ENCODE measurements at places on chromosomes 7 and 10.

- DNase-seq = no peak
These were observed 628.7 kb upstream of the AUTS2 start for GRCh38 chr7:68969571-68969970.

- no peak for DNase-seq
These were observed 305.5 kb downstream of the DNAJB9 start for GRCh38 chr7:108875139-108875538.

GRCh38 chr10:131786756-131787605 lies 113.8 kb upstream of the PPP2R2D start:
- peak; percentile 7 for DNase-seq

DNA sequence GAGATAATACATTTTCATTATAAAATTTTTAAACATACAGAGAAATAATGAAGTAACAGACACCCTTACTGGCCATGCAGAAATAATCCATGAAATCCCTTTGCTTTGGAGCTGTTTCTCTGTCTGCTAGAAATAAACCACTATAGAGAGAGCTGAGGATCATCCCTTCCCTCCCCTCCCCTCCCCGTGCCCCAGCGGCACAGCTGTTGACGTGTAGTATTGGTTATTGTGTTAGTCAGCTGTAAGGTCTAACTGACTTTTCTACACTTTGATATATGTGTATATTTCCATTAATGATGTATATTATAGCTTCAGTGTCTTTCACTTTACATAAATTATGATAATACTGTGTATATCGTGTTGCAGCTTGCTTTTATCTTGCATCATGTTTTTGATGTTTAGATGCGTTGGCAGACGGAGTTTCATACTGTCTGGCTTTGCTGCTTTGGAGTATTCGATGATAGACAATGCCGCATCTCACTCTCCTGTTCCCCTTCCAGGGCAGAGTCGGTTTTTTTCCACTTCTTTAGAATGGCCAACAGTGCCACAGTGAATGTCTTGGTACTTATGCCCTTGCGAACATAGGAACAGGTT lies 27.4 kb upstream of the GRID1 start:
- no peak for DNase-seq

DNA sequence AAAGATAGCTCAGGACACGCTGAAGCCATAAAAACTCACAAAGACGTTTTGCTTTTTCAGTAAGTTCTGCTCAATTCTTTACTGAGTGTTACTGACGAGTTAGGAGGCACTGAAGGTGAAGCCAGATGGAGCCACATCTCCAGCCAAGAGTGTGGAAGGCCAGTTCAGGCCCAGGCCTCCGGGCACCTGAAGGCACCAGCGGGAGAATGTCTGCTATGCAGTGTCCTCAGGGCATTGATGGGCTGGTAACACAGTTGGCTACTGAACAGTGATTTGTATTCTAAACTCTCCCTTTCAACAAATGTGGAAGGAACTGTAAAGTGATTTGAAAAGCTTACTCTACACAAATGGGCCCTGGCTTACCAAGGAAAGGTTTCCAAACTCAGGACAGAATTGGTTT lies 64.8 kb upstream of the SVIL start:
- DNase-seq = no peak

DNA sequence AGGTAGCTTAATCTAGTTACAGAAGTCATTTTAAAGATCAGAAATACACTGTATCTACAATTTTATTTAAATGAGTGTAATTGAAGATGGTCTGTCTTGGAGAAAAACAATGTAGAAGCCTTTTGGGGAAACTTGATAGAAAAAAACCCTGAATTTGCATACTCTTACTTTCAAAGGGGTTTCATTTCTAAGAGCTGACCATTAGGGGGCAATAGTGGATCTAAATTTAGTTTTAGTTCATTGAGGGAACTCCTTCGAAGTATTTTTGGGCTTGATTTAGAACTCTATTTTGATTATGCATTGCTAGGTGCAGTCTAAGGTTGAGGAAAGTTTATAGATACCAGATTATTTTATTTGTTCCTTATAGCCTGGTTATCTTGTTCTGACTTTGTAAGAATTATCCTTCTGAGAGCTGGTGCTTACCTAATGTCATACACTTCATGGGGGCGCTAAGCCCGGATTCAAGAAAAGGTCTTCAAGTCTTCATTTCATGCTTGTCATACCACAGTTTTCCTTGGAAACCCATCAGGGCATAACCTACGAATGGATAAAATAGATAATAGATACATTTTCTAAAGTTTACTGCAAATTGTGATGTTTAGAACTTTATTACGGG lies 69.1 kb upstream of the MXI1 start:
- peak; percentile 62 for DNase-seq

GRCh38 chr10:5862360-5862961 lies 27.2 kb downstream of the ANKRD16 start:
- no peak for DNase-seq

DNA sequence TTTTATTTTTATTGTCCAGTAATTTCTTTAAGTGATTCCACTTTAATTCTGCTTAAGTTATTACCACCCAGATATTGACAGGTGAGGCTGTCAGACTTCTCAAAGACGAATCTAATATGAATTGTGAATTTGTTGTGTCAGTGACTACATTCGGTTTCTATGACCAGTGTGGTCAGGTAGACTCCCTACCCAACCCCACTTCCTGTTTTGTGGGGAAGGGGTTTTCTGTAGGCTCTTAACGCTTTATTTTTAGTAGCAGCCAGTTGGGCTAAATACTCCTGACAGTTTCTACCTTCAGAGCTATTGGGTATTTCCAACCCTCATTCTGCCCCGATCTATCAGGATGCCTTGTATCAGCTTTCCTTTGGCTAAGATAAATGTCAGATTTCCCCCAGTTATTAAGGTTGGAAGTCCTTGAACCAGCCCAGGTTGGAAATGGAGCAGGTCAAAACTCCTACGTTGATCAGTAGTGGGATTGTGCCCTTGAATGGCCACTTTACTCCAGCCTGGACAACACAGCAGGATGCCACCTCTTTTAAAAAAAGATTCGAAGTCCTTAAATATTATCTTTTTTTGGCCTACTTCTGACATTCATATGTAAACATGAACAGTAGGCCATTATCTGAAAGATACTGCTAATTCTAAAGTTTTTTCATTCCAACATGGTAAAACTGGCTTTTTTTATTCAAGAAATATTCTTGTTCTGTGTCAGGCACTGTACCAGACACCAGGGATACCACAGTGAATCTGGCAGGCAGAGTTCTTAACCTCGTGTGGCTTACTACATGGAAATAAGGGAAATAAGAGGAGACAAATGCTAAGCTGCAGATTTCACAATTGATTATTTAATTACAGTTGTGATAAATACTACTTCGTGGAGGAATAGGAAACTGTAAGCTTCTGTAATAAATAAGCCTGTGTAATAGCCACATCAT lies 133.3 kb upstream of the SAMD8 start:
- no peak for DNase-seq

GRCh38 chr7:73992101-73992562 lies 35.8 kb upstream of the ELN start:
- no peak for DNase-seq

GRCh38 chr7:159071260-159071659 lies 73.4 kb downstream of the VIPR2 start:
- no peak for DNase-seq

DNA sequence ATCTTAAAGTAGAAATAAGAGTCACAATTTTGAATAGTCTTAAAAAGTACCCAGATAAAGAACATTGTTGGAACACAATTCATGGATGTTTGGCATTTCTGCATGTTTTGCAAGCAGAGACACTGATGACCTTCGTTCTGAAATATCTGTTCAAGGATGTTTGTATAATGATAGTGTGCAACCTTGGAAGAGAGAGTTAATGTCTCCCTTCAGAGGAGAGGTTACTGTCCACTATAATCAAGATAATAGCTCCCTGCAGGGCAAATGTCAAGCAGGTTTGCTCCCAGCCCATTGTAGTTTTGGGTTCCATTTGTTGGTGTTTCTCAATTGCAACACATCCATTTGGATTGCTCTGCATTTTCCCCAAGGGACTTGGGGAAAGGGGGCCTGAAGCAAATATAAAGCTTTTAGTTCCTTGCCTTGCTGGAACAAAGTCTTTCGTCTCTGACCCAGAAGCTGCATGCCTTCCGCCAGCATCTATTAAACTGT lies 45.2 kb downstream of the COL1A2 start:
- DNase-seq = no peak

DNA sequence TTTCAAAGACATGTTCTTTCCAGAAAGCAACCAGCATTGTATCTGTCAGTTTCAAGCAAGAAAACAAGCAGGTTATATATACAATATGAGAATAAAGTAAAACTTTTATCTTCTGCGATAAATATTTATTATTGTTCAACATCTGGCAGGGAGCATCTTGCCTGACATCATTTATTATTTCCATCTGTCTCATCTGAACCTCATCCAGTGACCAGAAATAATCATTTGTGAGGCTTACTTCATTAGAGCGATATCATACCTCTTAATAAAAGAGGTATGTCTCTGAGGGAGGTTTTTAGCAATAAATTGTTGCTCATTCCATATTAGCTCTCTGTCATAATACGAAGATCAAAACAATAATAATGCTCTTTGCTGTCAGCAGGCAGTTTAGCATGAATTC lies 226.1 kb downstream of the CDC14C start:
- peak; percentile 16 for DNase-seq

GRCh38 chr10:22049635-22050034 lies 46.1 kb upstream of the DNAJC1 start:
- no peak for DNase-seq

GRCh38 chr10:124722798-124723783 lies 21.1 kb downstream of the FAM53B start:
- DNase-seq = no peak

DNA sequence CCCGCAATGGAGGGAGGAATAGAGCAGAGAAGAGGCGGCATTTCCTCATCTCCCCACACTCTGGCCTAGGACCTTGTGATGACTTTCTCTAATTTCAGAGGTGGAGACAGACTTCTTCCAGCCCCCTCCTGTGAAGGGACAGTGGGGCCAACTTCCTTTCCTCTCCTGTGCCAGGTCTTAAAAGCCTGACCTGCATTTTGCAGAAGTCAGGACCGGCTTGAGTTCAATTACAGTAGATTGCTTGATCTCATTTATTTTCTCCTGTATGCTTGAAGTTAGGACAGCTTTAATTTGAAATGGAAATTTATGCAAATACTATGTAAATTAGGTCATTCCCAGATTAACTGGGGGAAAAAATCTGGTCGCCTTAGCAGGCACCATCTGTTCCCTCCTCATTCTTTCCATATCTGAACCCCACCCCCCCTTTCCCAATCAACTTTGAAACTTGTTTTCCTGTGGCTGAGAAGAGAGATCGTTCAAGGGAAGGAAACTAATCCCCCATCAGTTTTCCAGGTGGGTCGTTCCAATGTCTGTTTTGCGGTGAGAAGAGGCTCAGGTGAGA lies 57.1 kb downstream of the SYPL1 start:
- DNase-seq = peak; percentile 71

- DNase-seq = no peak
These were observed 69.8 kb upstream of the GSDME start for GRCh38 chr7:24827027-24827426.

DNA sequence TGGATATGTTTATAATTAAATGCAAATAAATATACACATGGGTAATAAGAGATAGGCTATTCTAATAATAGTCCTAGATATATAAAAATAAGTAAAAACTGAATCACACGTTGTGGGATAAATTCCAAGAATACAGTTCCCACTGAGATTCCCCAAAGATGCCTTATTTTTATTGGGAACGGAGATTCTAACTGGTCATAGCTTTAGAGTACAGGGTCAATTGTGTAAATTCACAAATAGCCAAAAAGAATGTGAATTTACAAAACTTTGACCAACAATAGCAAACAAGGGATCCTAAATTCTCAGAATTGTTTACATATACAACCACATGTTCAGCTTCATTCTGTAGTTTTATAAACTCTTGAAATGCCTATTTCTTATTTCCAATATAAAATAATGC lies 65.0 kb downstream of the VSTM4 start:
- DNase-seq = no peak

DNA sequence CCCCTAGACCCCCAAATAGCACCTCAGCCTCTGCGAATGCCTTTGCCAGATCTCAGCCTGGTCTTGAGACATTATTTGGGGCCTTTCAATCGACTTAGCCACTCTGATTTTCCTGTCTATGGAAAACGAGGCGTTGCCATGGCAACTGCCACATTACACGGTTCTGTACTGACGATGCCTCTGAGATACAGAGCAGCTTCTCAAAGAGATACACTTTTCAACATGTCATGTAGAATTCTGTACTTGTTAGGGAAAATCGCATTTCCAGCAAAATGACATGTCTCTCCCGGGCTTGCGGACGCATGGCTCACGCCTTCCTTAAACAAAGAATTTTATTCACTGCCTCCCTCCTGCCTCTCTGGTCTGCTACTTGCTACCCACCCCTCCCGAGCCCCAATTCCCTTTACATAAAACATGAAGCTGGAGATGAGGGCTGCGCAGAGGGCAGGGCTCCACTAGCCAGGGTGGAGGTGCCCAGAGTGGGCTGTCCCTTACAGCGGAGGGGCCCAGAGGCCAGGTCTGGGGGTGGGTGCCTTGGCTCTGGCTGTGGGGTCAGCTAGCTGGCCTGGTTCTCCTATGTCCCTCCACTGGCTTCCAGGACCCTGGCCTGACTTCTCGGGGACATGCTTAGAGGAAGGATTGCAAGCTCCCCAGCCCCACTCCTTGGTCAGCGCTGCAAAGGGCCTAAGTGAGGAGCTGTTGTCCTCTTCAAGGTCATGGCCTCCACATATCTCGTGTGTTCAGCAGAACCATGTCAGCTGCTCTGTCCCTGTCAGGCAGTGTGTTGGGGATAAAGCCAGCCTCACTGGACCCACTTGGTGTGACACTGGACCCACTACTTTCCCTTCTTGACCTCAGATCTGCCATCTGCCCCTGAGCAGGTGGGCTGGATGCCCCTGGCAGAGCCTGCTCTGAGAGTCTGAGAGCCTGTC lies 342.5 kb downstream of the RPS24 start:
- no peak for DNase-seq

DNA sequence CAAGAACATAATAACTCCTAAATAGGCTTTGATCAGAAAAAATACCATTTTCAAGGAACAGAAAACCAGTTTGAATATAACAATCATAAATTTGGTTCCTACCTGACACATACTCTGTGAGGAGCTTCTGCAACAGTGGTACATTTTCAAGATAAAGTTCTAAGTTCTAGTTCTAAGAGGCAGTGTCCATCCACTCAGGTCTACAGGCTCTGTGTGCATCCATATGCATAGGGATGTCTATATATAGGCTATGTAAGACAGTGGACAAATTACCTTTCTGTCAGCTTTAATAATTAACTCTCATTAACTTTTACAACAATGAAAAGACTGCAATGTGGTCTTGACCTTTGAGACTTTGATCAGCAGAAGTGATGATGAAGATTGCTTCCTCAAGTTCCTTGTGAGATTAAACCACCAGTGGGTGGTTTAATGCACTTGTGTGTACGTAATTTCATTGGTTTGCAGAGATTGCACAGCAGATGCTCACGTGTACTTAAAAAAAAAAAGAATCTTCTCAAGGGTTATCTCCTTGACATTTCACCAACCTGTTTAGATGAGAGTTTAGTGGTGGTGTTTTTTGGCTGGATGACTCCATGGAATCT lies at the start of gene SLC26A3:
TSS of gene SLC26A3 (minus strand) at position 215 of the 602 bp plus-strand sequence. CDS start 8,714 bp downstream, outside the sequence.
- peak; percentile 47 for DNase-seq

All from NCI-H524 (cell line).